ENCODE measurements at places on chromosomes 3 and 15. TPM values are rescaled to one million over a fixed set of nuclear protein-coding genes. Genes with fewer than 3 reads are reported as not detected.

BOC gene
- not detected for total RNA-seq

LOXL1 gene
- 20.0 TPM for total RNA-seq

TP63 gene
- total RNA-seq, result not detected

EIF4A2 gene
- 189 TPM for total RNA-seq

STRA6 gene
- total RNA-seq, result 14.7 TPM

KBTBD13 gene
- not detected for total RNA-seq

ANKRD34C gene
- total RNA-seq, result not detected

NAA80 gene
- total RNA-seq, result 14.2 TPM

DNA sequence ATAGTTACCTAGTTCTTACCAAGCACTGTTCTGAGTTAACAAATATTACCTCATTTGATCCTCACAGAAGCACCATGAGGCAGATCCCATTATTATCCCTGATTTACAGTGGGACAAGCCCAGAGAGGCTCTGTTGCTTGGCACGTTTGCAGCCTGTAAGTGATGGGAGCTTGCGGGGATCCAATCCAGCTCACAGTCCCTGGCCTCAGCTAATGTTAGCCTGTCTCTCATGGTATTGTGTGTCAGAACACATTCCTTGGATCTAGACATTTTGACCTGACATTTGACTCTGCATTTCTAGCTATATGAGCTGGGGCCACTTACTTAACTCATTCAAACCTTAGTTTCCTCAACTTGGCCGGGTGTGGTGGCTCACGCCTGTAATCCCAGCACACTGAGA, 246.9 kb upstream of the LRTM1 start:
- no peak for DNase-seq

DNA sequence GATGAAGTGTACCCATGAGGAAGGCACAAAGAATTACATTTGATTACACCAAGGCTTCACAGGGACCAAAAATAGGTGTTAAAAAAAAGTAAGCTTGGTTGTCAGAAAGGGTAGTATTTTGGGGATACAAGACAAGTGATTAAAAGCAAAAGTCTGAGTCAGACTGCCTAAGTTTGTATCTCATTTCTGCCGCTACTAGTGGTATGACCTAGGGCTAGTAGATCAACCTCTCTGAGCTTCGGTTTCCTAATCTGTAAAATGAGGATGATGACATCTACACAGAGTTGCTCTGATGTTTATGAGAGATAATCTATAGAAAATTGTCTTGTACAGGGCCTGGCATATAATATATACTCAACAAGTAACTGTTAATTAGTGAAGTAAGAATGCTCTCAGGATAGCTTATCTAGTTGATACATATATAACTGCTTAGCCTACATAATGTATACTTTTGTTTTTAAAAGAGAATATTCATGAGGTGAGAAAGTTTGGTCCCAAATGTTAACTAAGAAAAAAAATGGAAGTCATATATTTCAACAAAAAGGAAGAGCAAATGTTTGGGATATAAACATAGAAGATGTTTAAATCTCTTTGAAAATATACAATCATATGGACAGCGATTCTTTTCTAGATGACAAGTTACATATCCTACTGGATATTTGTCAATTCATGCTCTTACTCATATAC, 163.0 kb upstream of the SLC2A2 start:
- DNase-seq, result no peak

DNA sequence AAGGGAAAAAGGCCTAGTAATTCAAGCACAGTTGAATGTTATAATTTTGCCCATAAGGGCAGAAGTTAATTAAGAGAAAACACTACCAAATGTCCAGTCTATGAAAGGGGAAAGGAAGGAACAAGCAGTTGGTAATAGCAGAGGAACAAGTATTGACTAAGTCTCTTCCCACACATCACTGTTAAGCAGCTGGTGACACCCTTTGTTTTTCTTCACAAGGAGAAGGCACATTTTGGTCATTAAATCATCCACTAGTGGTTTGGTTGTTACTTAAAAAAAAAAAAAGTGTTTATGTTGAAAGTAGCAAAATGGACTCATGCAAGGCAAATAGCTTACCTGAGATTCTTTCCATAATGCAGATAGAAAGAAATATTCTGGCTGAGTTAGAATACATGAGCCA, 321.4 kb upstream of the NECTIN3 start:
- DNase-seq, result no peak

DNA sequence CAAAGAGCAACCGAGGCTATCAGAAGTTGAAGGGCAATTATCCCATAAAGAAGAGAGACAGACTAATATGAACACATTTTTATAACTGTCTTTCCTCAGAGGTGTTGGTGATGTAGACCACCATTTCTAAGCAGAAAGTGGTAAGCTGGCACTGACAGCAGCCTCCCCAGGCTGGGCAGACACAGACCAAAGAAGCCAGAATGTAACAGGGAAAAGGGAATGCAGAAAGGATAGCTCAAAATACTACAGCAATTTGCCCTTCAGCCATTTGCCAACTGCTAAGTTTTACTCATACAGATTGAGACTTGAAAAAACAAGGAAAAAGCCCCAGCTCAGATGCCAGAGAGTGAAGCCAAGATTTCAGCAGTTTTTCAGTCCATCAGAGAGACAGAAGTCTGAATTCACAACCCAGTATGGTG, 73.5 kb upstream of the ABI3BP start:
- DNase-seq, result no peak

DNA sequence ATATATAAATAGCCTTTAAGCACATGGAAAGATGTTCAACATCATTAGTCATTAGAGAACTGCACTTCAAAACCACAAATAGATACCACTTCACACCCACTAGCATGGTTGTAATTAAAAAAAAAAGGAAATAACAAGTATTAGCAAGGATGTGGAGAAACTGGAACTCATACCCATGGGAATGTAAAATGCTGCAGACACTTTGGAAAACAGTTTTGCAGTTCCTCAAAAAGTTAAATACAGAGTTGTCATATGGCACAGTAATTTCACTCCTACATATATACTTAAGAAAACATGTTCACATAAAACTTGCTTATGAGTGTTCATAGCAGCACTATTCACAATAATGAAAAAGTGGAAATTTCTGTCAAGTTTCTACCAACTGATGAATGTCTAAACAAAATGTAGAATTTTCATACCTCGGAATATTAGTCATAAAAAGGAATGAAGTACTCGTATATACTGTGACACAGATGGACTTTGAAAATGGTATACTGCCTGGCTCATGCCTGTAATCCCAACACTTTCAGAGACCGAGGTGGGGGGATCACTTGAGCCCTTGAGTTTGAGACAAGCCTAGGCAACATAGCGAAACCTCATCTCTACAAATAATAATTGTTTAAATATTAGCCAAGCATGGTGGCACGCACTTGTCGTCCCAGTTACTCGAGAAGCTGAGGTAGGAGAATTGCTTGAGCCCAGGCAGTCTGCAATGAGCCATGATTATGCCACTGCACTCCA, 28.1 kb downstream of the BCL2A1 start:
- DNase-seq, result no peak

- peak; percentile 25 for DNase-seq
These were observed 88.5 kb upstream of the MYZAP start for GRCh38 chr15:57503051-57503702.

GRCh38 chr3:33089515-33089914, 7.4 kb downstream of the GLB1 start:
- DNase-seq, result no peak

DNA sequence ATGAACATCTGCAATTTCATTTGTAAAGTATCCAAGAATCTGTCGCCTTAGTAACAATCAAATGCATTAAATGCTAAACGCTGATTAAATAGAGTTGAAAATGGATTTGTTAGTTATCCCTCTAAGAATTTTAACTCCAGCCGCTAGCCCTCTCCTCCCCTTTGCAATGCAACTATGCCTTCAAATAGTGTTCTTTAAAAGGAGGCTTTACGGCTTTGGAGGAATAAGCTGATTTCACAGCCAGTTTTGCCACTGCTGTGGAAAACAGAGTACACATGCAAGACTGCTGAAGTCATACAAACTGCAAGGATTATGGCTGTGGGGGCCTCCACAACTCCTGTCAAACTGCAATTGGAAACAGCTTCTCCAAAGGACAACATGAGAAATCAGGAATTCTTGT, 89.2 kb downstream of the CERS3 start:
- no peak for DNase-seq

DNA sequence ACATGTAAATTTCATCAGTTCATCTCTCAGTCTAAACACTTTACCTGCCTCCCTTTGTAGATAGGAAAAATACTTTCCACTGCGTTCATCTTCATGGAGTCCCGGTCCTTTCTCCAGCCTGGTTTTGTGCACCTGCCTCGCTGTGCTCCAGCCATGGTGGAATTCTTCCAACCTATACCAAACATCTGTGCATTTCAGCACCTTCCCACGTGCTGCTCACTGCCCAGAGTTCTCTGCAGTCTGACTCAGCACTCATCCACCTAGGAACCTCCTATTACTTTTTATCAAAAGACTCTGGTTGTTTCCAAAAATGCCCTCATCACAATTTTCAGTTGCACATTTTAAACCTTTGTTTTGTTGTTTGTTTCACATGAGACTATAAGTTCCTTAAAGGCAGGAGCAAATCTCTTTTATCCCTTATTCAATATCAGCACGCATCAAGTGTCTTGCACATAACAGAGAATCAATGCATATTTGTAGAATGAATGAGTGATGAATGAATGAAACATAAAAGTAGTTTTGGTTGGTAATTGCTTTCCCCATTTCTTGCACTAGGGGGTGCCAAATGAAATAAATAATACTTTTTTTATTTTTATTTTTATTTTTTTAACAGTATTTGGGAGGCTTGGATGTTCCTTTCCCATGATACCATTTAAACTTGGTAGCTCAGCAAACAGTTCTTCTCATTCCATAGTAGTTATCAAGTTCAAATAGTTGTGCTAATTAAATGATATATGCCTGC, 30.2 kb upstream of the ADAMTS9 start:
- DNase-seq, result no peak

GRCh38 chr3:5017925-5018531, 38.8 kb downstream of the BHLHE40 start:
- peak; percentile 32 for DNase-seq

DNA sequence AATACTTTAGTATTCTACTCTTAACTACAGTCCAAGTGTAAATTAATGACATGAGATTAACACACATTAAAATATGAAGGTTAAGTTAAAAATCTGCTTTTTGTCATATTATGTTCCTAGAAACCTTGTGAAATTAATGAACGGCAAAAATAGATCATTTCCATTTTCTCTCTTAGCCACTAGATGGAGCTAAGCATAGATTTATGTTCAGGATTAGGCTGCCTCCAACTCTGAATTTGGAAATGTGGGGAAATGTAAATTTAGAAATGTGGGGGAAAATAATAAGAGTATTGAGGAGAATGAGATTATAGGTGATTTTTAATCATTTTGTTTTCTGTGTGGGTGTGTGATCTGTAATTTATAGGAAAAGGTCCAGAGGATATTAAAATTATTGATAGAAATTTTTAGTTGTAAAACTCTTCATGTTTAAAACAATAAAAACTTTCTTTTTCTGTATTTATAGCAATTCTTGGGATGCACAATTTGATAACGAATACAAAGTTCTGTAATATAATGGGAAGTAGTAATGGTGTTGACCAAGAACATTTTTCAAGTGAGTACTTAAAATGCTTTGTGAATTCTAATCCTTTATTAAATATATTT, 59.2 kb downstream of the TMOD3 start:
- peak; percentile 61 for DNase-seq

GRCh38 chr15:35937380-35937779, 391.4 kb upstream of the DPH6 start:
- DNase-seq, result no peak

DNA sequence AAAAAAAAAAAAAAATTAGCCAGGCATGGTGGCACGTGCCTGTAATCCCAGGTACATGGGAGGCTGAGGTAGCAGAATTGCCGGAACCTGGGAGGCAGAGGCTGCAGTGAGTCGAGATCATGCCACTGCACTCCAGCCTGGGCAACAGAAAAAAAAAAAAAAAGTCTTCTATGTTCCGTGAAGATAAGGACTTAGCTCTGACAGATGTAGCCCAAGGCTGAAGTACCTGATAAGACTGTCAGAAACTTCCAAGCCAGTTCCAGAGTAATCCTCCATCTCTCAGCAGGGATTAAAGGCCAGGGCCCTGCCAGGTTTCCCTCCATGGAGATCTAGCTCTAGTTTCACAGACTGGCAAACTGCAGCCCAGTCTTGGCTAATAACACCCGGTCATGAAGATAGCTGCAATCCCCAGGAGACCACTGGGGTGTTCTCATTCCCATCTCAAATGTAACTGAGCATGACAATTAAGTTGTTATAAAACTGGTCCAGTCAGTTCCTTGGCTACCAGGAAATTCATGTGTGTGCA, 8.5 kb downstream of the CDCP1 start:
- peak; percentile 51 for DNase-seq

GRCh38 chr3:109269577-109270275, 46.6 kb downstream of the DPPA2 start:
- DNase-seq, result no peak

- peak; percentile 61 for DNase-seq
These were observed 289 bp downstream of the PCSK6 start for GRCh38 chr15:101489237-101489598.

DNA sequence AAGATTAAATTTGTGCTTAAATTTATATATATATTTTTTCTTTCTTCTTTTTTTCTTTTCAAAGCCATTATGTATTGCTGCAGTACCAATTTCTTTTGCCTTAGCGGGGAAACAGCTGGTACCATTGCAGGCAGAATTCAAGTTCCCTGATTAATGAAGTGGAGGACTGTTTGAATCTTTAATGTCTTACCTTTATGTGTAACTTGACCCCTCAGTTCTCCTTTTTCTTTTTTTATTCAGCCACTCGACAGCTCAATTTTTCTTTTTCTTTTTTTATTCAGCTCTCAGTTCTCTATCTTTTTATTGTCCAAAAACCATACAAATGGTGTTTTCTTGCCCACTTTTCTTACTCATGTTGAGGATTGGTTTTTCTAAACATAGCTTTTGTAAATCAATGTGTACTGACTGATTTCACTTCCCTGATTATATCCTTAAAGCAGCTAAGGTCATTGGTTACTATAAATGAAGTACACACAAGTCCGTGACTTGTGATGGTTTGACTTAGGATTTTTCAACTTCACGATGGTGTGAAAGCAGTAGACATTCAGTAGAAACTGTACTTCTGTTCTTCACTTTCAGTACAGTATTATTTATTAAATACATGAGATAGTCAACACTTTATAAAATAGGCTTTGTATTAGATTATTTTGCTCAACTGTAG, 22.8 kb downstream of the ATP2C1 start:
- DNase-seq, result no peak

- DNase-seq, result no peak
These were observed 80.8 kb downstream of the ANXA2 start for GRCh38 chr15:60316961-60317360.

DNA sequence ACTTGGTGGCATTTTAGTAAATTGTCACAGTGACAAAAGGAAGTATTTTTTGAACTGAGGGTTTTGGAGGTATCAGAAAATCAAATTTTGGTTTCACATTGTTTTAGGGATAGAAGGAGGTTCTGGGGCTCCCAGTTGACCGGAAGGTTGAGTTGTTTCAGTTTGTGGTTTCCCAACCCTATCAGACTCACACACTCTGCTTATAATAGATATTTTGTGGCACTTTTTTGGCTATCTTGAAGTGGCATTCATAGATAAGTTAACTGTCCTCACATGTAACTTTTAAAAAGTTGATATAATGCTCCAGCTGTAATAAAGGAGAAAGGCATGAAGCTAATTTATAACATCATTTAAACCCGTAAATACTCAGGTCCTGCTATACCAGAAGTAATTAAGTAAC, 12.8 kb downstream of the ARMC8 start:
- DNase-seq, result no peak

All from HT-29 (cell line).